T-helper 17 cell (primary cell): ENCODE measurements at places on chromosomes 5 and 9.

DNA sequence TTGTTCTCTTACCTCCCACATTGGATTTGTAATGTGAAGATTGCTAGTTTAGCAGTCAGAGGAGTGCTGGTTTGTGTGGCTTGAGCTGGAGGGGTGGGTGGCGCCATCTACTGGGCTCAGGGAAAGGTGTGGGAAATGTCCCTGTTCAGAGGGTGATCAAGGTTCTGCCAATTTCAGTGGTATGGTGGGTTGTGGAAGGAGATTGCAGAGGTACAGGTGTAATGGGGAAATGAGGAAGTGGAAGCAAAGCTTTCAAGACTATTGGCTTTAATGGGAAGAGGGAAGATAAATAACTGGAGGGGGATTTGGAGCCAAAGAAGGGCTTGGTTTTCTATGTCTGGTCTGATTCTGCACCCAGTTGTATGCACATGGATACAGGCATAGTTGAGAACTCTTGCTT lies 76.4 kb downstream of the OSMR start:
- DNase-seq = no peak

GRCh38 chr5:1155191-1156032 lies 43.5 kb upstream of the SLC12A7 start:
- DNase-seq = no peak

- DNase-seq = no peak
Measured at GRCh38 chr5:127184851-127185250, 105.7 kb upstream of the MEGF10 start.

DNA sequence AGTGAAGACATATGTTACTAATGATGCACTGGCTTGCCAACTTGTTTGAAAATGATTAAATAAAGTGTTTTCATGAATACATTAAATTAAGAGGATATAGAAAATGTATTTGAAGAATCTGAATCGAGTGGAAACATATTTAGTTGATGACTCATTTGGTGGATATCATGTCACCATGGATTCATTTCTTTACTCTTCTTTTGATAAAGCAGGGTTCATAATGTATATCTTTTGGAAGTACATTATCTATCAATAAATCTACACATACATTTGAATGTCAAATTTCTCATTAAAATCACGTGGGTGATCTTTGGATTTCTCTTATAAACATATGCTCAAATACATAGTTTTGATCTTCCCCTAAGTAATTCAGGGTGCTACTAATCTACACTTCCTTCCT lies 1148.1 kb upstream of the ACO1 start:
- no peak for DNase-seq

GRCh38 chr9:20632705-20633104 lies 10.4 kb upstream of the MLLT3 start:
- DNase-seq = no peak

DNA sequence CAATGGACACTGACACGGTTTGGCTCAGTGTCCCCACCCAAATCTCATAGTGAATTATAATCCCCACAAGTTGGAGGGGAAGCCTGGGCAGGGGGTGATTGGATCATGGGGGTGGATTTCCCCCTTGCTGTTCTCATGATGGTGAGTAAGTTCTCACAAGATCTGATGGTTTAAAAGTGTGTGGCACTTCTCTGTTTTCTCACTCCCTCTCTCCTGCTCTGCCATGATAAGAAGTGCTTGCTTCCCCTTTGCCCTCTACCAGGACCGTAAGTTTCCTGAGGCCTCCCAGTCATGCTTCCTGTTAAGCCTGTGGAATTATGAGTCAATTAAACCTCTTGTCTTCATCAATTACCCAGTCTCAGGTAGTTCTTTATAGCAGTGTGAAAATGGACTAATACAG lies 115.8 kb upstream of the KIF2A start:
- DNase-seq = no peak

DNA sequence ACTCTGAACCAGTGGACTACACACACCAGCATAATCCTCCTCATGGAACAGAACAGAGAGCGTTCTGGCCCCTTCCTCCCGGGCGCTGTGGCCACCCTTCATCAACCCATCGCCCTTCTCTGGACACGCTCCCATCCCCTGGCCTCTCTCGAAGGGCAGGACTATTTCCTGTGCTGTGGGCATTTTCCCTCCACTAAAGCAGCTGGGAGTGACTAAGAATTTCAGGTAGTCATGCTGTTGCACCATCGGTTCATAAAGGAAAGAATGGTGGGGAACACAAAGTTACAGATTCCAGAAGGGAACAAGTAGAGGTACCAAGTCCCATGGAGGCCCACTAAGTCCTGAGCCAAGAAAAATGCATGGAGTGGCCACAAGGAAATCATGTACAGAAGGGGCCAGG lies 68.6 kb downstream of the EPB41L4B start:
- DNase-seq = no peak

DNA sequence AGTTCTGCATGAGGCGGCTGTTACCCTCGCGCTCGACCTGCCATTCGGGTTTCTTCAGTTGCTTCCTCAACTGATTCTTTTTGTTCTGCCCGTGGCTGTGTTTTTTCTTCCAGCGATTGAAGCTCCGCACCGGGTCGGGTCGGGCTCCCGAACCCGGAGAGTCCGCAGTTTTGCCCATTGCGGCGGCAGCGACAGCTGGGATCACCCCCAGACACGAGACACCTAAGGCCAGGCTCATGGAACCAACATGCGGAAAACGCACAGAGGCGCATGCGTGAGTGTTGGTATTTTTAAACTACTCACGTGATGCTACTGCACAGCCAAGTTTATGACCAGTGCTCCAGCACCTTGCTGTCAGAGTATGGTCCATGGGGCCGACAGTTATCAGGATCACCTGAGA lies 100.0 kb downstream of the SPATA31D1 start:
- no peak for DNase-seq

- no peak for DNase-seq
Measured at GRCh38 chr5:169339869-169340268, 38.9 kb upstream of the SLIT3 start.

- DNase-seq = no peak
Measured at GRCh38 chr9:27473111-27473529, 51.0 kb upstream of the IFNK start.

GRCh38 chr5:3489239-3489843 lies 106.3 kb upstream of the IRX1 start:
- no peak for DNase-seq

- no peak for DNase-seq
Measured at GRCh38 chr9:126842977-126843799, 17.3 kb upstream of the ZBTB34 start.

DNA sequence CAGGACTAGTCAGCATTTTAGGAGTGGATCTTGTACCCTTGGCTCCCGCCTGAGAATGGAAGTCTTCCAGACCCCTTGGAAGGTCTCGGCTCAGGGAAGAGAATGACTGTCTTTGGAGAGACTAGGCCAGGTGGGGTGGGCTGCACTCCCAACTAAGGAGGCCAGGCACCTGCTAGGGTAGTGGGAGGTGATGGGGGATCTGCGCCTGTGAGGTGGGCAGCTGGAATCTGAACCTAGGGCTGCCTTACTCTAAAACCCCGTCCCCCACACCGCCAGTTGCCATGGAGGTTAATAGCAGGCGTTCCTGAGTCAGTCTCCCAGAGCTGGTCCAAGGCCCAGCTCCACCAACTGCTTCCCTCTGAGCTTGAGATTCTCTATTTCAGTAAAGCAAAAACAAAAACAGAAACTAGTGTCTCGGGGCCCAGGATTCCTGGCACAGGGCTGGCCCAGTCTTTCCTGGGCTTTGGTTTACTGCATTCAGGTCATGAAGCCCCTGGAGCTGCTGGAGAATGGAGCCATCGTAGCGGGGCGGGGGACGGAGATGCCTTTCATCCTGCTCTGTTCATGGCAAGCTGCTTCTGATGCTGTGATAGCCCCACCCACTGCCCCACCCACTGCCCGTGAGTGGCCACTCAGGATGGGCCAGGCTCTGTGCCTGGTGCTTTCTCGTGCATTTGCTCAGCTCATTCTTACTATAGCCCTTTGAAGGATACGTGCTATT lies 57.5 kb downstream of the DAB2IP start:
- no peak for DNase-seq

DNA sequence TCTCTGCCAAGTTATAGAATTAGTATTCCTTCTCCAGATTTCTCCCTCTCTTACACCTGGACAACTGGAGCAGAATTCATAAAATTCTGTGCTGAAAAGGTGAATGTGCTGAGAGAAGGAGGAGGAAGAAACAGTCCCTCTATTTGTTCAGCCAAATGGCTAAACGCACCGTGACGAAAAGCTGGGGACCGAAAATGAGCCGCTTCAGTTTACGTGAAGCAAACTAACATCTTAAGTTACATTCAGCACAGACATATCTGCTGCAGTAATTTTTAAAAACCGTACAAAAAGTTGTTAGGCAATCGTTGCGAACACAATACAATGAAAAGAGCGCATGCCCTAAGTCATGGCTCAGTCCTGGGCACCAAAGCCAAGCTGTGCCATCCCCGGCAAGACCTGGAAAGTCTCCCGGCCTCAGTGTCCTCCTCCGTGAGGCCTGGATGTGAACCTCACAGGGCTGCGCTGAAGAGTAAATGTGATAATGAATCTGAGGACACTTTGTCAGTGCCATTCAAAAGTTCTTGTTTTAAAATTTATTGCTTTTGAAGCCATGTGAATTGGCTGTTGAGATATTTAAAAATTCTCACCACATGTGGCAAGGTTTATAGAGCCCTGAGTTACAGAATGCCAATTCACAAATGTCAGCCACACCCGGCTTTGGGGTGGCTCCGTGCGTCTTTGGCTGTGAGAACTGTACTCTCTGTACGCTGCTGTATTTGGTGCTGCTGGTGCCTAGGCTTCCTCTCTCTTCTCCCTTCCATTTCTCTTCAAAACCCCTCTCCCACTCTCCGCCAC lies 46.3 kb downstream of the FAM240B start:
- no peak for DNase-seq

DNA sequence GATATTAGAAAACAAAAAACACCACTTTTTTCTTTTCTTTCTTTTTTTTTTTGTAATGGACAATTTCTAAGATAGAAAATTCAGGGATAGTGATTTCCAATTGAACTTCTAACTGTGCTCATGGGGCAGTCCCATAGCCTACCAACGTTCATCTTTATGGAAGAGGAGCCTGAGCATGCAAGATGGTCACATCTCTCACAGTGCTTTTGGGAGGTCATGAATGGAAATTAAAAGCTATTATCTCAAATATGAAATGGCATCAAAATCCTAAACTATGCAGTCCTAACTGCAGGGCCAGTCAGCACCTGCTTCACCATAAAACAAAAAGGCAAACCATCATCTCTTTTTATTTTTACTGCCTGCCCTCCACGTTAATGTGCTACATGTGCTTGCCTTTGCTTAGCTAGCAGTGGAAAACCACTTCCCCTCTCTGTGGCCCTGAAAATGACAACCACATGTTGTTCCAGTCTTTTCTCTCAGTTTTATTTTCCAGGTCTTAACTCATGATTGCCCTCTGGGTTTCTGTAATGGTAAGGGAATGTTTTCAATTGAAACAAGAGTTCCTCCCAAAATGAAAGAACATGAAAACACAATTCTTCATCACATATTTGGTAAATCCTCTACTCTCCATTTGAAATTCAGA lies 16.7 kb downstream of the IFNB1 start:
- no peak for DNase-seq

DNA sequence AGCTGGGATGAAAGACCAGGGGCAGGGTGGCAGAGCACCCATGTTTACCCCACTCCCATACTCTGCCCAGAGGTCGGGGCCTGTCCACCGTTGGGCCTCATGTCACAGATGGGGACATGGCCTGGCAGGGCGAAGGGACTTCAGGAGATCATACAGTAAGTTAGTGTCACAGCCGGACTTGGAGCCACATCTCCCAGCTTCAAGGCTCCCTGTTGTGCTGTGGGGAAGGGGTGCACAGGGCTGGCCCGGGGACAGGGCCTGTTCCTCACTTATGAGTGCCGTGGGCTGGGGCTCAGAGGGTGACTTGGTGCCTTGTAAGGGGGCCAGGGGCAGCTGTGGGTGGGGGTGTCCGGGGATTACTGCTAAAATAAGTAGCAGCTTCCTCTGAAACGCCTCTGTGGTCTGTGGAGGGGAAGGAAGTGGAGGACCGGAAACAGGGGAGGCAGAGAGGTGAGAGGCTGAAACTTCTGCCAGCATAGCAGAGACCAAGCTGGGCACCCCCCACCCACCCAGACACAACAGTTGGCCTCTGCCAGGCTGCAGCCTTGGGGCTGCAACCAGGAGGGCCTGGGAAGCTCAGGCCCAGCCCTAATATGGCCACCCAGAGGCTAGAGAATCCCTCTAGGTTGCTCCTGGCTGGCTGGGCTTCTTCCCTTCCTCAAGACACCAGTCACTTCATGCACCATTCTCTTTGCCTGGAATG lies 41.1 kb upstream of the NEK6 start:
- no peak for DNase-seq
